ENCODE measurements at places on chromosomes 7 and 10. TPM values are rescaled to one million over a fixed set of nuclear protein-coding genes. Genes with fewer than 3 reads are reported as not detected.

GRCh38 chr10:132270256-132270655 is 37.5 kb downstream of the STK32C start:
- H3K4me1 ChIP-seq = no peaks in the 10 kb centered on the region
- H3K27me3 ChIP-seq = no peaks in the 10 kb centered on the region
- no peak overlapping the region for H3K4me3 ChIP-seq
- H3K36me3 ChIP-seq = no peaks in the 10 kb centered on the region
- DNase-seq = no peak
- no peak overlapping the region for H3K27ac ChIP-seq

- peaks cover 18% of the 10 kb centered on the region for H3K27me3 ChIP-seq
- no peak for DNase-seq
- H3K27ac ChIP-seq = no peak overlapping the region
- no peaks in the 10 kb centered on the region for H3K36me3 ChIP-seq
Observed at GRCh38 chr10:52318822-52319464, 4.9 kb downstream of the DKK1 start.

- 0 out of 2 replicates have a peak, but pooled peaks cover 2% of the 10 kb centered on the region for H3K4me1 ChIP-seq
- no peak overlapping the region for H3K4me3 ChIP-seq
- no peaks in the 10 kb centered on the region for H3K27me3 ChIP-seq
- no peaks in the 10 kb centered on the region for H3K36me3 ChIP-seq
- no peak for DNase-seq
Observed at GRCh38 chr7:135842446-135843179, 94.0 kb upstream of the FAM180A start.

The PDE6C gene
- total RNA-seq = not detected

The SEMA3D gene
- total RNA-seq = 5.4 TPM

- H3K36me3 ChIP-seq = no peaks in the 10 kb centered on the region
- no peak for DNase-seq
- no peaks in the 10 kb centered on the region for H3K27me3 ChIP-seq
- no peak overlapping the region for H3K4me3 ChIP-seq
Observed at GRCh38 chr10:63563623-63564022, 42.4 kb downstream of the REEP3 start.

GRCh38 chr10:67606572-67606971 is 89.4 kb downstream of the CTNNA3 start:
- H3K4me1 ChIP-seq = no peaks in the 10 kb centered on the region
- no peaks in the 10 kb centered on the region for H3K36me3 ChIP-seq
- H3K4me3 ChIP-seq = no peak overlapping the region
- no peaks in the 10 kb centered on the region for H3K27me3 ChIP-seq
- no peak for DNase-seq

DNA sequence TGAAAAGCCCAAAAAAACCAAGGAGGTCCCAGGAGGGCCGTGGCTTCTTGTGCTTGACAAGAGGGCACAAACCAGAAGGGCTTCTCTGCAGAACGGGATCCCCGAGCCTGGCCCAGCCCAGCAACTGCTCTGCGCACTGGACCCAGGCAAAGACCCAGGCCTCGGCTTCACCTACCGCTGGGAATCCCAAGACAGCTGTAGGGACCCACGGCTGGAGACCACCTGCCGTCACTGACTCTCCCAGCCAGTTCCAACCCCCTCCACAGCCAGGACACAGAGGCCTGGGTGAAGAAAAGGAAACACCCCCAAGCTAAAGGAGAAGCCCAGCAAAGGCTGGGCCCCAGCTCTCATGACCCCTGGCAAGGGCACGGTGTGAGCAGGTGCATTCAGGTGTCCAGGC is 24.3 kb downstream of the PDGFA start:
- H3K27me3 ChIP-seq = no peaks in the 10 kb centered on the region
- H3K36me3 ChIP-seq = peaks cover 38% of the 10 kb centered on the region
- H3K4me3 ChIP-seq = no peak overlapping the region
- H3K27ac ChIP-seq = no peak overlapping the region
- no peak for DNase-seq

GRCh38 chr10:7272008-7272407 is 138.8 kb downstream of the SFMBT2 start:
- DNase-seq = no peak
- H3K27ac ChIP-seq = no peak overlapping the region
- H3K4me1 ChIP-seq = no peaks in the 10 kb centered on the region
- H3K36me3 ChIP-seq = no peaks in the 10 kb centered on the region
- H3K27me3 ChIP-seq = no peaks in the 10 kb centered on the region

The CFAP69 gene
- total RNA-seq = 2.9 TPM

DNA sequence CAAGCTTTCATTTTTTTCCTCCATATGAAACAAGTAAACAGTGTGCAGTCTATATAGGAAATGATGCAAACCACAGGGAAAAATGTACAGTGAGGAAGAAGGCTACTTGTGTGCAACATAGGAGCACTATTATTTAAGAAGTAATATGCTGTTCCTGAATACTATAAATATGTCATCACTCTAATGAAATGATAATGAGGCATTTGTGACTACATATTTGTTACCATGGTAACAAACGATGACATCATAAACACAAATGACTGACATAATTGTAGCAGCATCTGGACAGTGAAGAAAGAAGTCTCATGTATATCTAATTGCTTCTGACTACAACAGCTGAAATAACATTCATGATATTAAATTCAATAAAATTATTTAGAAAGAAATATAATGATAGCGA is 164.8 kb downstream of the C7orf25 start:
- H3K36me3 ChIP-seq = no peaks in the 10 kb centered on the region
- H3K4me3 ChIP-seq = no peak overlapping the region

DNA sequence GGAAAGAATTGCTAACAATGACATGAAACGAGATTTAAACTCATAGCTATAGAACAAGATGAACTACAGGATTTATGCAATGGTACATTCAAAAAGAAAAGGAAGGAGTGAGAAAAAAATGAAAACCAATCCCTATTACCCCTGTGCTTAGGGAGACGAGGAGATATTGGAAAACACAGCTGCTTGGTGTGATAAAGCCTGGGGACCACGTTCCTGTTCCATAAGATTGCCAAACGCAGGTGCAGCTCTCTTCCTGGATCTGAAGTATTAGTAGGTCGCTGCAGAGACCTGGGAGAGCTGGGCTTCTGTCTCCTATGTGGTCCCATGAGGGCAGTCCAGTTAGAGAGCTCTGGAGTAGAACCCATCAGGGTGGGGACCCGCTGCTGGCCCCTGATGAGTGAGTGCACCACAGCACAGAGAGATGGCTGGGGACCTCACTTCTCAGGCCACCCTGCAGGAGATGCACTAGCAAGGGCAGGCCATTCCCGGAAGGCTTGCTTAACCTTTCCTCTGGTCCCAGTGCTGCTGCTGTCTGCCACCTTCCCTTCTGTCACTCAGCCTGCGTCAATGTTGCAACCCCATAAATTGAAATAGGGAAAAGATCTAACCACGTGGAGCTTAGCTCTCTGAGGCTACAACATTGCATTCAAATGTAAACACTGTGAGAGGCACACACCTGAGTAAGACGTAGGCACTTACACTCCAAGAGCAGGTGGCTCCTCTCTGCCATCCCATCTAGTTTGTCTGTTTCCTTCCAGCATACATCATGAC is 57.9 kb downstream of the MTPN start:
- H3K27ac ChIP-seq = no peak overlapping the region
- no peak for DNase-seq

DNA sequence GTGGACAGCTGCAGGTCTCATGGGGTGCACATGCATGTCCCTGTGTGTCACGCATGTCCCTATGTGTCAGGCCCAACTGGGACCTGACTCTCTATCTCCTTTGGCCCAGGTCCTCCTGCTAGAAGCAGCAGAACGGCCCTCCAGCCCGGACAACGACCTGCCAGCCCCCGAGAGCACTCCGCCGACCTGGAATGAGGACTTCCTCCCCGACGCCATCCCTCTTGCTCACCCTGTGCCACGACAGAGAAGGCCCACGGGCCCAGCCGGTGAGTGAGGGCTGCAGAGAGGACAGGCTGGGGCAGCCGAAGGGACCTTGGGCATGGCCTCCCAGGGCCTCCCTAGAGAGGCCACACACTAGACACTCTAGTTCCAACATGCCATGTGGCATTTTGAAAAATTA is 89.3 kb downstream of the MYL10 start:
- no peaks in the 10 kb centered on the region for H3K27me3 ChIP-seq
- no peak overlapping the region for H3K4me3 ChIP-seq
- no peak for DNase-seq

DNA sequence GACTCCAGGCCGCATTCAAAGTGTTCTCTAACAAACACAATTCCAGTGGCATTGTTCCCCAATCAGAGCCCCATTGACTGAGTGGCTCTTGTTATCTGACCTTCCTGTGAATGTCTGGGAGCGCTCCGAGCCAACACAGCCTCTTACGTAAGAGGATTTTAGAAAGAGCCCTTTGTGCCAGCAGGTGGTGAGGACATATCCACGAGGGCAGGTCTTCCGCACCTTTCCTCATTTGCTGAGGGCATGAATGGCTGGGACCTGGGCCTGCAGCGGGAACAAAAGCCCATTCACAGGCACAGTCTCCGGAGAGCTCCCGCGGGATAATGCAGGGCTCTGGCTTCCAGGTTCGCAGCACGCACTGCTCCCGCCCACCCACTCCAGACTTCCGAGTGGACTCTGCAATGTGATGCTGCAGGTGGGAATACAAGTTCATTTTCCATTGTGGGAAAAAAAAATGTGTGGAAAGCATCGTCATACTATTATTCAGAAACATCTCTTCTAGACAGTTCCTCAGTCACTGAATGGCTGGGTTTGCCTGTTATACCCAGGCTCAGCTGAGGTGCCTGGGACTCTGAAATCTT is 295.0 kb upstream of the IGFBP3 start:
- no peak overlapping the region for H3K27ac ChIP-seq
- no peaks in the 10 kb centered on the region for H3K36me3 ChIP-seq
- peak; percentile 34 for DNase-seq
- H3K27me3 ChIP-seq = no peaks in the 10 kb centered on the region

The WAPL gene
- total RNA-seq = 61.4 TPM

DNA sequence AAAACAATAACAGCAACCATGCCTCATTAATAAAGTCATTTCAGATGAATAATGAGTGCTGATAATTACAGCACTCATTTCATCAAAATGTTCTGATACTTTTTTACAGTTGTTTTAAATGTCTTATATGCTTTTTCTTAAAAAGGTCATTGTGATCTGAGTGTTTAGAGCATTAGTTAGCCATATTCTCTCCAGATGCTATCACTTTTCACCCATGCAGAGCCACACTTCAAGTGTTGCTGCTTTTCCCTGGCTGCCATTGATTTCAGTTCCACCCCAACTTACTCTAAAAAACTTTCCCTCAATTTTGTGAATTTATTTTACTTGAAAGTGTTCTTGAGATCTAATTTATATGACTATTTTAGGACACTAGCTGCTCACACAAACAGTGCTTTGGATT is 41.8 kb downstream of the NUP205 start:
- no peak for DNase-seq
- H3K4me1 ChIP-seq = no peaks in the 10 kb centered on the region
- H3K27me3 ChIP-seq = no peaks in the 10 kb centered on the region
- no peak overlapping the region for H3K27ac ChIP-seq
- no peak overlapping the region for H3K4me3 ChIP-seq
- H3K36me3 ChIP-seq = peaks cover 36% of the 10 kb centered on the region

GRCh38 chr7:92699560-92699959 is 109.4 kb upstream of the FAM133B start:
- no peak for DNase-seq
- H3K27me3 ChIP-seq = no peaks in the 10 kb centered on the region
- no peaks in the 10 kb centered on the region for H3K4me1 ChIP-seq

GRCh38 chr7:23261843-23262452 is 15.4 kb downstream of the GPNMB start:
- H3K4me1 ChIP-seq = no peaks in the 10 kb centered on the region
- H3K4me3 ChIP-seq = no peak overlapping the region
- no peaks in the 10 kb centered on the region for H3K36me3 ChIP-seq

- no peak overlapping the region for H3K27ac ChIP-seq
- H3K27me3 ChIP-seq = no peaks in the 10 kb centered on the region
- H3K4me3 ChIP-seq = no peak overlapping the region
- no peak for DNase-seq
Observed at GRCh38 chr10:4316161-4316810, 509.7 kb upstream of the AKR1E2 start.

- H3K36me3 ChIP-seq = peaks cover 66% of the 10 kb centered on the region
- H3K27ac ChIP-seq = no peak overlapping the region
- H3K27me3 ChIP-seq = no peaks in the 10 kb centered on the region
- peak overlapping the region; percentile 94 for H3K4me3 ChIP-seq
- H3K4me1 ChIP-seq = peaks cover 39% of the 10 kb centered on the region
Observed at GRCh38 chr7:131552053-131552452, 4.4 kb downstream of the PODXL start.

- no peaks in the 10 kb centered on the region for H3K27me3 ChIP-seq
- DNase-seq = peak; percentile 80
- no peak overlapping the region for H3K4me3 ChIP-seq
Observed at GRCh38 chr7:159197066-159197975, 52.7 kb upstream of the VIPR2 start.

DNA sequence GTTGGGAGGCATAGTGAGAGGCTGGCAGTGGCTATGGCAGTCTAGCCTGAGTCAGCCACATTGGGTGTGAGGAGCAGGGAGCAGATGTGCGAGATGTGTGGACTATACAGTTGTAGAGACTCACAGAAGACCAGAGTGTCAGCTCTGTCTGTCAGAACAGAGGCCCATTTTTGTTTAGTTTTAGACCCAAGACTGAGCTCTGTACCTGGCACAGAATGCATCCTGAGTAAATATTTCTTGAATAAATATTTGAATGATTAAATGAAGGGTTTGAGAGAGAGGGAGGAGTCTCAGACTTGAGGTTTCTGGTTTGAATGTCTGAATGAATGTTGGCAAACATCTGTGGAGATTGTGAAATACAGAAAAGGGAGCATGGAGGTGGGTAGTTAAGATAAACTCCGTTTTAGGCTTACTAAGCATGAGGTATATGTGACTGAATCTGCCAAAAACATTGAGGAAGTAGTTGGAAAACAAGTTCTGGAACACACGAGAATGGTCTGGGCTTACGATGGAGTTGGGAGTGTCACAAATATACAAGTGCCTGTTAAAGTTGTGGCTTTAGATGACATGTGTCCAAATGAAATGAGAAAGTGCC is 3.6 kb downstream of the SEC23IP start:
- H3K4me1 ChIP-seq = no peaks in the 10 kb centered on the region
- no peak for DNase-seq
- peaks cover 20% of the 10 kb centered on the region for H3K36me3 ChIP-seq

The CALML3 gene
- total RNA-seq = not detected

GRCh38 chr7:32921896-32922295 is 30.3 kb upstream of the KBTBD2 start:
- no peaks in the 10 kb centered on the region for H3K4me1 ChIP-seq
- H3K27ac ChIP-seq = no peak overlapping the region
- peaks cover 3% of the 10 kb centered on the region for H3K27me3 ChIP-seq
- DNase-seq = no peak

- no peak overlapping the region for H3K4me3 ChIP-seq
- H3K4me1 ChIP-seq = no peaks in the 10 kb centered on the region
- DNase-seq = no peak
- H3K27ac ChIP-seq = no peak overlapping the region
- peaks cover 39% of the 10 kb centered on the region for H3K27me3 ChIP-seq
Observed at GRCh38 chr7:113368256-113368655, 249.9 kb upstream of the SMIM30 start.

- no peak overlapping the region for H3K27ac ChIP-seq
- no peaks in the 10 kb centered on the region for H3K4me1 ChIP-seq
- no peak overlapping the region for H3K4me3 ChIP-seq
- no peak for DNase-seq
- H3K27me3 ChIP-seq = no peaks in the 10 kb centered on the region
Observed at GRCh38 chr7:94055963-94056362, 51.8 kb upstream of the BET1 start.

GRCh38 chr10:71893258-71893815 is 42.3 kb upstream of the PSAP start:
- no peak overlapping the region for H3K4me3 ChIP-seq
- H3K27me3 ChIP-seq = peaks cover 8% of the 10 kb centered on the region

GRCh38 chr10:75233444-75234016 is 2.2 kb downstream of the COMTD1 start:
- H3K27ac ChIP-seq = no peak overlapping the region
- no peak for DNase-seq
- no peaks in the 10 kb centered on the region for H3K27me3 ChIP-seq
- H3K4me1 ChIP-seq = no peaks in the 10 kb centered on the region
- H3K4me3 ChIP-seq = peak overlapping the region; percentile 78

The STEAP1 gene
- total RNA-seq = 4.1 TPM
